CD4-positive, alpha-beta T cell treated with Interleukin-4 for 4 hours (primary cell): ENCODE measurements at places on chromosomes 3 and 15.

GRCh38 chr15:90080458-90080755, 21.9 kb downstream of the IDH2 start:
- no peak for DNase-seq

- no peak for DNase-seq
Measured at GRCh38 chr15:49438962-49439631, 16.1 kb downstream of the FGF7 start.

DNA sequence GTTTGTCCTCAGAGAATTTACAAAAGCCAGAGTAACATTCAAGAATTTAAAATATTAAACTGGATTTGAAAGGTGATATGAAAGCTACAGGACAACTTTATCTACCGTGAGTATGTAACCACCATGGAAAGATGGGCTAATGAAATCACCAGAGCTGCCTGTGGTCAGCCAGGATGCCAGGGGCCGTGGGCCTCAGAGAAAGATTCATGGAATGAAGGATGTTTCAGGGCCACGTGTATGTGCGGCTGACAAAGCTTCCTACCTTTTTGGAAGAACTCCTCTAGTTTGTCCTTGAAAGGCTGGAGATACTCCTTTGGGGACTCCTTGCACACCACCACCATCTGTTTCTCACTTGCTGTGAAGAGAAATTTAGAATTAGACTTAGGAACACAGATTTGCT, 138.9 kb downstream of the GREM1 start:
- no peak for DNase-seq

DNA sequence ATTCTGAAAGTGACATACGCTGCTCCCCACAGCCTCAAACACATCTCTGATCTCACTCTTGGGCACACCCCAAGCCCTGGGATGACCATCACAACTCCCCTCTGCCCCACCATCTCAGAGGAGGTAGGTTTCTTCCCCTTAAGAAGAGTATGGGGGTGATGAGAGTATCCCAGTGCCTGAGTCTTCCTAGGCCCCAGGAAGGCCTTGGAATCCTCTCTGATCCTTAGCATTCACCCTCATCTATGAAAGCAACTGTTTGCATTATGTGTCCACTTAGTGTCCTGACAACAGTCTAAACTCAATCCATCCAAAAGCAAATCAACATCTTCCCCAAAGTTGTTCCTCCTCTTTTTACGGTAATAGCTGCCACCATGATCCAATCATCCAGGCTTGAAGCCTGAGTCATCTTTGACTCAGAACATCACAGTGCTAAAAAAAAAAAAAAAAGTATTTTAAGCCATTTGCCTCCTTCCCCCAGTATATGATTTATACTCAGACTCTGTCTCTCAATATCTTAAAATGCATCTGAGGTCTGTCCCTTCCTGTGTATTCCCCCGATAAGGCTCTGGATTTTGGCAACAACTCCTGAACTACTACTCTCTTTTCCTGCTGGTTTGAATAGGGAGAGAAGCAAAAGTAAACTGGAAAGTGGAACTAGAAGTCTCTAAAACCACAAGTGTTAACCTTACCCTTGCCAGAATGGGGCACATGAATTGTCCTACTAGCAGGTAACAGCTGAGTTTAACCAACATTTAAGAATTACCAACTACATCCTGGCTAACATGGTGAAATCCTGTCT, 22.5 kb downstream of the POPDC2 start:
- no peak for DNase-seq

- no peak for DNase-seq
Measured at GRCh38 chr3:67654844-67655177, 399 bp upstream of the SUCLG2 start.
